Urinary bladder (tissue), 4 donors: ENCODE measurements at places on chromosomes 2 and 18. TPM values are rescaled to one million over a fixed set of nuclear protein-coding genes. Genes with fewer than 3 reads are reported as not detected.

Gene STPG4
- polyA plus RNA-seq: 0.41 TPM

DNA sequence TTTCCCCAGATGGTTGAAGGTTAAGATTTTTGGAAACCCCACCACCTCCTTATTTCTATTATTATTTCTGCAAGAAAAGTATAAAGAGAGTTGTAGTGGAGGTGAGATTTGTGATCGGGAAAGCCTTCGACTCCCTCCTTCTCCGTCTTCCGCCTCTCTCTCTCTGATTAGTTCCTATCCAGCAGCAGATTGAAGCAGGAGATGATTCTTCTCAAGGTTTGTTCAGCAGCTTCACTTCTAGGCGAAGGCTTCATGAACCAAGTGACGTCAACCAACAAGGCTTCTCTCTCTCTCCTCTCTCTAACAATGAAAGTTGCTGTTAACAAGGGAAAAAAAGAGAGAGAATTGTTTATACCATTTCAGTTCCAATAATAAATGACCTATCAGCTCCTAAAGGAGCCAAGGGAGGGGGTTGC lies at the start of gene BAZ2B:
Gene BAZ2B, minus strand, starts transcription at position 263 of the 416 bp plus-strand sequence. CDS start 137,829 bp downstream, outside the sequence.
- DNase-seq: no peak

Gene CRYGC
- polyA plus RNA-seq: not detected

- DNase-seq: no peak
These were observed 46.7 kb downstream of the FBXO48 start for GRCh38 chr2:68420254-68420910.

Gene KCNG2
- polyA plus RNA-seq: 0.46 TPM

Gene LDLRAD4
- polyA plus RNA-seq: 13.8 TPM

Gene DYSF
- polyA plus RNA-seq: 22.9 TPM

Gene TUBA4B
- polyA plus RNA-seq: not detected

Gene SANBR
- polyA plus RNA-seq: 3.3 TPM

DNA sequence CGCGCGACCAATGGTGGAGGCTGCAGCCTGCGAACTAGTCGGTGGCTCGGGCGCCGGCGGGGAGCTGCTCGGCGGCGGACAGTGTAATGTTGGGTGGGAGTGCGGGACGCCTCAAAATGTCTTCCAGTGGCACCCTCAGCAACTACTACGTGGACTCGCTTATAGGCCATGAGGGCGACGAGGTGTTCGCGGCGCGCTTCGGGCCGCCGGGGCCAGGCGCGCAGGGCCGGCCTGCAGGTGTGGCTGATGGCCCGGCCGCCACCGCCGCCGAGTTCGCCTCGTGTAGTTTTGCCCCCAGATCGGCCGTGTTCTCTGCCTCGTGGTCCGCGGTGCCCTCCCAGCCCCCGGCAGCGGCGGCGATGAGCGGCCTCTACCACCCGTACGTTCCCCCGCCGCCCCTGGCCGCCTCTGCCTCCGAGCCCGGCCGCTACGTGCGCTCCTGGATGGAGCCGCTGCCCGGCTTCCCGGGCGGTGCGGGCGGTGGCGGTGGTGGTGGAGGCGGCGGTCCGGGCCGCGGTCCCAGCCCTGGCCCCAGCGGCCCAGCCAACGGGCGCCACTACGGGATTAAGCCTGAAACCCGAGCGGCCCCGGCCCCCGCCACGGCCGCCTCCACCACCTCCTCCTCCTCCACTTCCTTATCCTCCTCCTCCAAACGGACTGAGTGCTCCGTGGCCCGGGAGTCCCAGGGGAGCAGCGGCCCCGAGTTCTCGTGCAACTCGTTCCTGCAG lies at the start of gene HOXD9:
Gene HOXD9, plus strand, starts transcription at position 37 of the 728 bp plus-strand sequence. Its CDS starts 50 bp downstream, at position 87.
- no peak for DNase-seq

Gene PROKR1
- polyA plus RNA-seq: 0.06 TPM

GRCh38 chr2:65576861-65577601 lies 144.6 kb upstream of the SPRED2 start:
- DNase-seq: peak; percentile 39

- DNase-seq: no peak
These were observed 198.6 kb upstream of the STK17B start for GRCh38 chr2:196369967-196370366.

GRCh38 chr2:222595581-222595980 lies 60.3 kb downstream of the FARSB start:
- DNase-seq: no peak

DNA sequence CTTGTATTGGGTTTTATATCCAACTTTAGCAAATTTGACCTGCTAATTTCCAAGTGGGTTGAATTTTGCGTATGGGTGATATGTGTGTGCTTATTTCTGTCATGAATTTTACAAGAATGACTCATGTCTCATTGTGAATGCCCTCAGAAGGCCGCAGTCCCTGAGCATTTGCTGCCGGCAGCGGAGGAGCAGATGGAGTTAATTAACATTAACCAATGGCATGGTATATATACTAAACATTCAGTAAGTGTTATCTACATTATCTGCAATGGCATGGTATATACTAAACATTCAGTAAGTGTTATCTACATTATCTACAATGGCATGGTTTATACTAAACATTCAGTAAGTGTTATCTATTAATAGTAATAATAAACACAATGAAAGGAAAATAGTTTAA lies 90.1 kb downstream of the DOK6 start:
- no peak for DNase-seq

DNA sequence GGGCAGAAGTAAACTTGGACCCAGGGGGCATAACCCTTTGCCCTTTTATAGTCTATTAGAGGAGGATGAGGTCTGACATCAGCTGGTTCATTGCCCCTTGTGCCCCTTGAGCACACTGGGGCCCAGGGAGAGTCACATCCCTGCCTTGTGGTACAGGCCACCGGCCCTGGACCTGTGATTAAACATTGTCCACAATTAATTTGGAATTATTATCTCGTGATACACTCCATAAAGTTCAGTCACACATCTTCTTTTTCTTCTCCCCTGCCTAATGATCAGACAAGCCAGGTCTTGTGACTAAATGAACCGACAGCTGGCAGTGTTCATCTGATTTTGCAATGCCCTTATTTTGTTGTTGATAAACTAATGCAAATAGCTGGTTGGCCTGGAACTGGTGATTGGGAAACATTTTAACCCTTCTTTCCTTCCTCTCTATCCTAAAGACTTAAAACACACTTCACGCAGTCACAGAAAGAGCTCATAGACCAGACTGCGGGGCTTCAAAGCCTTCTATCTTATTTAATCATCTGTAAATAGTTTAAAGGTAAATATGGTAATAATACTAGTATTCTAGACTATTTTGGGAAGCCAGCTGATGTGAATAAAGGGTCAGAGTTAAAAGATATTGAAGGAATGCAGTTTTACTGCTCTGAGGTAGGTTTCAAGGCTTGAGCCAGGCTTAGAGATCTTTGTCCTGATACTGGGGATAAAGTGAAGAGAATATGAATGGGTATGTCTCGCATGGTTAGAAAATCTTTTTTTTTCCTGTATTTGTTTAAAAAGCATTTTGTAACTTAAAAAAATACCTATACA lies 13.4 kb downstream of the IL1R1 start:
- peak; percentile 35 for DNase-seq

Gene EPAS1
- 163 TPM for polyA plus RNA-seq

- no peak for DNase-seq
These were observed 14.2 kb downstream of the SCN9A start for GRCh38 chr2:166361351-166362153.

DNA sequence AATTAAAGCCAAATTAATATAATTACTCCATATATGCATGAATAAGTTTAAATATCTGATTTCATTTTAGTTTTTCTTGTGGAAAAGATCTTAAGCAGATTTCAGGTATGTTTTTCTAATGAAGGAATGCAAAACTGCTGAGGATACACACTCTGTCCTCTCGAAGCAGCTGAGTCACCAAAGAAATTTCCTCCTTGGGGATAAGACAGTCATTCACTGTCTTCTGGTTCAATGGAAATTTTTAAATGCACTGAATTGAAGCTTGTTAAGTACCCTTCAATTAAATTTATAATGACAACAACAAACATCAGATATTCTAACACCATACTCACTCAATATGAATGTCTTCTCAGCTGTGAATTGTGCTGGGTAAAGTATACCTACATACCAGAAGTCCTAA lies 101.5 kb upstream of the DNER start:
- DNase-seq: no peak

- DNase-seq: no peak
These were observed 199.0 kb upstream of the ERBB4 start for GRCh38 chr2:212737392-212738172.

GRCh38 chr2:171173087-171173486 lies 12.4 kb upstream of the TLK1 start:
- DNase-seq: no peak

Gene CFAP221
- polyA plus RNA-seq: 0.09 TPM

- DNase-seq: no peak
These were observed 163.7 kb upstream of the ACVR2A start for GRCh38 chr2:147681093-147681492.

GRCh38 chr2:32594573-32594972 lies 33.3 kb upstream of the TTC27 start:
- DNase-seq: no peak

- DNase-seq: peak; percentile 49
These were observed 107.8 kb downstream of the MEP1B start for GRCh38 chr18:32297579-32298170.

Gene PCARE
- polyA plus RNA-seq: 0.25 TPM

DNA sequence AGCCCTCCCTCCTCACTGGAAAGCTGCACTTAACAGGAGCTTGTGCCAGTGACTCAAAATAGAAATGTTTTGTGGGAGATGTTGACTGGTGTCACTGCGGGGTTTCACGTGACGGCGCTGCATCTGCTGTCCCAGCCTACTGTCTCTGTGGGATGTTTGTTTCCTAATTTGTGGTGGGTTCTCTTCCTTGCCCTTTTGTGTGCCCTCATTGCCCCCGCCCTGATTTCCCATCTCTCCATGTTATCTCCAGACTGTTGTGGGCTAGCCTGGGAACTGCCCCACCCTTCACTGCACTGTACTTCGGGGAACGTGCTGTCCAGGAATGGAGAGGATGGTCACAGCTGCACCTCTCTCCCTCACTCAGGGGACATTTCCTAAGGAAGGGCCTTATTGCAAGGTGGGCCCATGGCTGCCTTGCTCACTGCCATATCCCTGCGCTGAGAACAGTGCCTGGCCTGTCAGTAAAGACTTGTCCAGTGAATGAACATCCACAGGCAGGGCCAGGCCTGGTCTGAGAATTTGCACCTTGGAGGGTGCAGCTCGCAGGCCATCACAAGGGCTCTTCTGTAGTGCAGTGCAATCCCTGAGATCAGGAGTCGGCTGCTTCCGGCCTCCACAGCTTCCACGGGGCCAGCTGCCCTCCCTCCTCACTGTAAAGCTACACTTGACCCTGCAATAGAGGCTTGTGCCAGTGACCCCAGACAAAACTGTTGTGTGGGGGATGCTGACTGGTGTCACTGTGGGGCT lies 18.1 kb downstream of the ZAP70 start:
- DNase-seq: no peak

- no peak for DNase-seq
These were observed 160.9 kb upstream of the EPC2 start for GRCh38 chr2:148483665-148484064.

- no peak for DNase-seq
These were observed 90.3 kb downstream of the RBMS1 start for GRCh38 chr2:160402997-160403979.

Gene SMARCAL1
- 11.1 TPM for polyA plus RNA-seq

- no peak for DNase-seq
These were observed 49.0 kb downstream of the PPP4R1 start for GRCh38 chr18:9565407-9565806.

GRCh38 chr2:211867845-211868451 lies 670.7 kb downstream of the ERBB4 start:
- DNase-seq: no peak

Gene RANBP2
- polyA plus RNA-seq: 19.2 TPM

DNA sequence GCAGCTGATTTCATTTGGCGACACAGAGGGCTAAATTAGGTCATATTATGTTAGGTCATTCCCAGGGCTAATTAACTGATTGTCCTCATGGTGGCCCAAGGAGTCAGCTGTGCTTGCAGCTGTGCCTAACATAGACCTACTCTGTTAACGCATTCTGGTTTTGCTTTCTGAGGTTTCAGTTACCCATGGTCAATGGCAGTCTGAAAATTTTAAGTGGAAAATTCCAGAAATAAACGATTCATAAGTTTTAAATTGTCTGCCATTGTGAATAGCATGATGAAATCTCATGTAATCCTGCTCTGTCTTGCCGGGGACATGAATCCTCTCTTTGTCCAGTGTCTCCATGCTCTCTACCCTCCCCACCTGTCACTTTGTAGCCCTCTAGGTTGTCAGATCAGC lies 168.7 kb downstream of the KCNS3 start:
- DNase-seq: no peak

GRCh38 chr2:224670203-224670602 lies 46.0 kb downstream of the CCDC195 start:
- DNase-seq: no peak

DNA sequence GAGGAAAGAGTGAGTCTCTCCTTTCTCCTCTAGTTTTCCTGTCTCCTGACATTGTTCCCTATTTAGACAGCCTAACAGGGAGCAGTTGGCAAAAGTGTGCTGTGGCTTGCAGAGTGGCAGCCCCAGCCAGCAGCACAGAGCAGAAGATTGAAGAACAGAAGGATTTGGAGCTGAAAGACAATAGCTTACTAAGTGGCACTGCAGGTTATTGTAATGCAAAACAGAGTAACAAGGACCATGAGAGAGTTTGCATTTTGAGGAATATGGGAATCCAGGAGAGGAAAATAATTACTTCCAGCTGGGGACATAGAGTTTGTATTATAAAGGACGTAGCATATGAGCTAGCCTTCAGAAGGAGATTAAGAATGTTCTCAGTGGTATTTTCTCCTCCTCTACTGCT lies 342.4 kb downstream of the AKAIN1 start:
- no peak for DNase-seq

GRCh38 chr2:36338827-36339145 lies 16.8 kb upstream of the CRIM1 start:
- DNase-seq: no peak

DNA sequence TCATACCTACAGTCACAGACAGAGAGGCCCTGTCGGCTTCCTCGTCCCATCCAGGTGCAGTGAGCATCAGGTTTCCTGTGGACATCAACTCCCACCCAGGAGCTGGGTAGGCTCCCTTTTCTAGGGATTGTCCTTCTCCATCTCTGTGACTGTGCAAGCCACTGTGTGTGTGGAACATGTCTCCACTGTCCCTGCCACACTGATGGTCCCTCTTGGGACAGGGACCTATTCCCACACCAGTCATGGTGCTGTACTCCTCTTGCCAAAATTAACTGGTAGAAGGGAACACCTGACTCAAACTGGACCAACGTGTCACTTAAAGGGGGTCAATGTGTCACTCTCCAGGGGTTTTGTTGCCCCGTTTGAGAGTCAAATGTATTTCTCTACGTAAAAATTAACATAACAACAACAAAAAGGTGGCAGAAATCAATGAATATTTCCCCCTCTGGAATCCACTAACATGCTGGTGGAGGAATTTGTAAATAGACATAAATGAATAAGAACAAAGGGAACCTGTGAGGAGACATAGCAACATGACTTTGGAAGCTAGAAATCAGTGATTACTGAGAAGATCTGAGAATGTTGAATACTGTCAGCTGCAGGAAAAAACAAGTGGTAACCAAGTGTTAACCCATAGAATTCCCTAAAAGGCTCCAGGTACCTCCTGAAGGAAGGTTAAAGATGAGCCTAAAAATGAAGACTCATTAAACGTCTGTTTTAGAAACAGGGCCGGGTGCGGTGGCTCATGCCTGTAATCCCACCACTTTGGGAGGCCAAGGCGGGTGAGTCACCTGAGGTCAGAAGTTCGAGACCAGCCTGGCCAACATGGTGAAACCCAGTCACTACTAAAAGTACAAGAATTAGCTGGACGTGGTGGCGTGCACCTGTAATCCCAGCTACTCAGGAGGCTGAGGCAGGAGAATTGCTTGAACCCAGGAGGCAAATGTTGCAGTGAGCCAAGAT lies 40.4 kb downstream of the SH2D6 start:
- DNase-seq: no peak

- no peak for DNase-seq
These were observed 25.9 kb downstream of the ALS2 start for GRCh38 chr2:201754717-201755415.

GRCh38 chr2:147760984-147761383 lies 83.8 kb upstream of the ACVR2A start:
- no peak for DNase-seq
